Stimulated activated CD4-positive, alpha-beta T cell treated with anti-CD3 and anti-CD28 coated beads, Interleukin-15, amount 100 ng/mL, for 1 hour (primary cell): ENCODE measurements at places on chromosomes 7 and 10.

GRCh38 chr7:22733761-22734160 lies 6.8 kb downstream of the IL6 start:
- DNase-seq: no peak

- no peak for DNase-seq
Measured at GRCh38 chr7:134730411-134730829, 49.0 kb upstream of the CALD1 start.

GRCh38 chr10:66176772-66177171 lies 749.1 kb upstream of the LRRTM3 start:
- DNase-seq: no peak

DNA sequence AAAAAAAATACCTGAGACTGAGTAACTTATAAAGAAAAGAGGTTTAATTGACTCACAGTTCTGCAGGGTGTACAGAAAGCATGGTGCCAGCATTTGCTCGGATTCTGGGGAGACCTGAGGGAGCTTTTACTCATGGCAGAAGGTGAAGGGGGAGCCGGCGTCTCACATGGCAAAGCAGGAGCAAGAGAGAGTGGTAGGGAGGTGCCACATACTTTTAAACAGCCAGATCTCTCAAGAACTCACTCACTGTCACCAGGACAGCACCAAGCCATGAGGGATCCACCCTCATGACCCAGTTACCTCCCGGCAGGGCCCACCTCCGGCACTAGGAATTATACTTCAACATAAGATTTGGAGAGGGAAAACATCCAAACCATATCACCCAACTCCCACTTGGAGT lies 25.8 kb downstream of the MSRB2 start:
- DNase-seq: no peak

DNA sequence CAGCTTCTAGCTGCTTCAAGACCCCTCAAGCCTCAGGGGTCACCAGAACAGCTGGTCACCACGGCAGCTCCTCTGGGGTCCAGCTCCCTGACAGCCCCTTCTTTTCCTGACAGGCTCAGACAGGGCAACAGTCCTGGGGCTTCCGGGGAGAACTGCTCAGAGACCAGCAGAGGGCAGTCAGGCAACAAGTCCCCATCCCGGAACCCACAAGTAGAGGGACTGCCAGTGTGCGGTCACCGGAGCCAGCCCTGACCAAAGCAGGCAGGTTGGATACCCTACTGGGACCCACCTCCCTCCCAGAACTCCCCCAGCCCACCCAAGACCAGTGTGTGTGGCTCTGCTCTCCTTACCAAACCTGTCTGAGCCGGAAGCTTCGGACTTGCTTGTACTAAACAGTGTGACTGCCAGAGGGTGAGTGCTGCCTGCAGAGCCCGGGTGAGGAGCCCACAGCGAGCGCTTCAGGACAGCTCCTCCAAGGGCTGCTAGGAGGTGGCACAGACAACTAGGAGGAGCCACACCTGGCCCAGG lies 40.3 kb downstream of the YKT6 start:
- DNase-seq: no peak
